NCI-H510A treated with DMSO at 0.1 percent for 48 hours (cell line): ENCODE measurements at places on chromosomes 7 and 10.

DNA sequence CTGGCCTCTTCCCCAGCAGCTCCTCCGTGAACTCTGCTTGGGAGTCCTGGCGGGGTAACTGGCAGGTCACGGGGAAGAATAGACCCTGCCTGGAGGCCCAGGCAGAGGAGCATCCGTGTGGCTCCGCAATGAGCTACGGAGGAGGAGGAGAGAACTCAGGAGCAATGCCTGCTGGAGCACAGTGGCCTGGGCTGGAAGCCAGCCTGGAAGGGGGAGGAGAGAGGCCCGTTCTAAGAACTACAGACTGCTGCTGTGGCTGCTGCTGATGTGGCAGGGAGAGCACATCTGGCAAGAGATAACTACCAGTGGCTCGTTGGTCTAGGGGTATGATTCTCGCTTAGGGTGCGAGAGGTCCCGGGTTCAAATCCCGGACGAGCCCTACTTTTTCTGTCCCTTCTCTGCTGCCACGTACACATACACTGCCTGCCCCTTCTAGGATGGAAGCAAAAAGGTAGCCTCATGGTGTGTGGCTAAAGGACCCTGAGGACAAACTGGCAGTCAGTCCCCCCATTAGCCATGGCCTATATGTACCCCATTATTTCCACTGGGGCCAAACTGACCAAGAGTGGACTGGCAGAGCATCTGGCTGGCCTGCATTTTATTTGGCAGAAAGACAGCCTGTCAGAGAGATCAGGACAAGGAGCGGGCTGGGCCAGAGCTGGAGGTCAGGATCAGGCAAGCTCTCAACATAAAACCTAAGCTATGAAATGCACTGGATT is 7.7 kb upstream of the OPN1SW start:
- no peak for DNase-seq

DNA sequence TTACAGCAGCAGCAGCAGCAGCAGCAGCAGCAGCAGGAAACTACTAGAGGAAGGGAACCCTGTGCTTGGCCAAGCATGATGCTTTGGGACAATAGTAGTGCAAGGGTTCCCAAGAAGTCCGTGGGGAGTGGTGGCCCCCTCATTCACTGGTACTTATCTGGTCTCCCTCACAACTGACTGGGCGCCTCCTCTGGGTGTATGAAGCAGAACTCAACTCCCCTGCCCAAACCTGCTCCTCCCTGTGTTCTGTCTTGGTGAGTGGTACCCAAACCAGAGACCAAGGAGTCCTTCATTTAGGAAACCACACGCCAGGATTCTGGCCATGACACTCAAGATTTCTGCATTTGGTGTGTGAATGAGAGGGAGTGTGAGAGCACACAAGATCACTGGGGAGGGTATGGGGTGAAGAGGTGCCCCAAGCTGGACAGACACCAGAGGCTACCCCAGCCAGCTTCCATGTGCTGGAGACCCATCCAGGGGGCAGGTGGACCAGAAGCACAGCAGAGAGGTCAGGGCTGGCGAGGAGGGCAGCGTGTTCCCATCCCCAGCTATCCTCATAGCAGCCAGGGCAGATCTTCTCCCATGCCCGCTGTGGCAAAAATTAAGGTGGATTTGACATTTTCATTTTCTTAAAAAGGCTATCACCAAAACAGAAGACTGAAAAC is 10.6 kb upstream of the ZNF777 start:
- no peak for DNase-seq

DNA sequence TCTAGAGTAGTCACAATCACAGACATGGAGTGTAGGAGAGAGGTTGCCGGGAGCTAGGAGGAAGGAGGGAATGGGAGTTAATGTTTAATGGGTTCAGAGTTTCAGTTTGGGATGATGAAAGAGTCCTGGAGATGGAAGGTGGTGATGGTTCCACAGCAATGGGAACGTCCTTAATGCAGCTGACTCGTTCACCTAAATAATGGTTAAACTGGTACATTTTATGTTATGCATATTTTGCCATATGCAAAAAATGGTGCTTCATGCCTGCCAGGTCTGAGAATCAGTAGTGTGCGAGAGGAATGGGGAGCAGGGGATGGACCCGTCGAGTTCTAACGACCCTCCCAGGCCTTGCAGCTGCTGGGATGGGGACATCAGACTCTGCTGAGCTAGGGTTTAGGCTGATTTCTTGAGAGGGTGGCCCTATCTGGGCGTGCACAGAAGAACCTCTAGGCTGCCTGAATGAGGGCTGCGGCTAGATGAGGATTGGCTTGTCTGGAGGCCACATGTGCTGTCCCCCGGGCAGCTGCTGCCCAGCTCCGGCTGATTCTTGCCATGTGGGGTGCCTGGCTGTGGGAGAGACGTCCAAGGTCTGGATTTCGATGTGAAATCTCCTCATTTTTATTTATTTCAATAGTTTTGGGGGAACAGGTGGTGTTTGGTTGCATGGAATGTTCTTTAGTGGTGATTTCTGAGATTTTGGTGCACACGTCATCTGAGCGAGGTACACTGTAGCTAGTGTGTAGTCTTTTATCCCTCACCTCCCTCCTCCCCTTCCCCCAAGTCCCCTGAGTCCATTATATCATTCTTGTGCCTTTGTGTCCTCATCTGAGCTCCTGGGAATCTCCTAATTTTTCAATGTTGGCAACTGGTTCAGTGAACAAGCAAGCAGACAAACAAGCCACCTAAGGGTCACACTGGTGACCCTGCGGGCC is 116.0 kb downstream of the GRK5 start:
- no peak for DNase-seq

- DNase-seq = no peak
Measured at GRCh38 chr10:123069246-123069986, 60.6 kb downstream of the ACADSB start.

DNA sequence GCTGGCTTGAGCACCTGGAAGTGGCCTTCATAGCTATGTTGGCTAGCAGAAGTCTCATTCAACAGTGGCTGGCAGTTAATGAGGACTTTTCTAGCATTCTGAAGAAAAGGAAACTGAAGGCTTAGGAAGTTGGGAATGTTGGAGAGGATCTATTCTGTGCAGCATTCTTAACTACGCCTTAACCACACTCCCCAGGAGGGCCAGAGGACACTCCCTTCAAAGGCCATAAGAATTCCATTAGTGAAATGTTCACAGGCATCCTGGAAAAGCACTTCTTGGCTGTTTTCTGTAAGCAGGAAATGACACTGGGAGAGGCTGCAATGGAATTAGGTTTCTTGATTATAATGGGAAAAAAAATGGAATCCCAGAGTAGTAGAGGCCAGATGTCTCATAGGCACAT is 188.9 kb downstream of the ARHGAP12 start:
- DNase-seq = no peak

GRCh38 chr10:29555746-29556481 is 78.9 kb downstream of the SVIL start:
- DNase-seq = no peak

GRCh38 chr10:126598009-126598408 is 72.5 kb downstream of the C10orf90 start:
- peak; percentile 35 for DNase-seq

DNA sequence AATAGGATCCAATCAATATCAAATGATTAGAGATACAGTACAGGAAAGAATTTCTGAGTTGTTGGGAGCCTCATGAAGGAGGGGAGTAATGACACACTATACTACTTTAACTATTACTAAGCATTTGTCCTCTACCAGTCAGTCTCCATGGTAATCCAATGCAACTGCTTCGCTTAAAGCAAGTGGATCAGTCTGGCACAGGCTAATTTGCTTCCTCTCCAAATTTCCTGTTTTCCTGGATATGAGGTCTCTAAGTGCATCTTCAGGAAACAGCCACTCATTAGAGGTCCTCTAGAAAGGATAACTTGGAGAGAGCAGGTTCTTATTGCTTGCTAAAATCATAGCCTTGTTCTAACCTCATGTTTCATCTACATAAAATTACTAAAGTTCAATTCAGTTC is 8.4 kb upstream of the SEPTIN7 start:
- no peak for DNase-seq

DNA sequence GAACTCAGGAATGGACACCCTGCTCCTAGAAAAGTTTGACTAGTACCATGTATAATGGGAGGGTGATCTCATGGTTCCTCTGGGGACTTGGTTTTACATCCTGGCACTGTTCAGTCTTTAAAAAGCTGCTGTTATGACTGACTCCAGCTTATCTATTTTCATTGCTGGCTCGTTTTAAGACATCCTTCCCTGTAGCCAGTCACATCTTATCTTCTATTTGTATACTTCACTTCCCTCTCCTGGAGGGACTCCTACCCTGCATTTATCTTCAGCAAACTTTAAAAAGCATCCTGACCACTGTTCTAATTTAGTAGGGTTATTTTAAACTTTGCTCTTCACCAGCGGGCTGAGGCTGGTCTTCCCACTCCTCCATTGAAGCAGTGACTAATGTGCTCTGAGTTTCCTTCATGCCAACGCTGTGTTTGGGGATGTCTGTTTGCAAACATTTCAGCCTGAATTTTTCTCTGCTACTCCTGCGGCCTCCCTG is 72.9 kb upstream of the ARMC3 start:
- no peak for DNase-seq

DNA sequence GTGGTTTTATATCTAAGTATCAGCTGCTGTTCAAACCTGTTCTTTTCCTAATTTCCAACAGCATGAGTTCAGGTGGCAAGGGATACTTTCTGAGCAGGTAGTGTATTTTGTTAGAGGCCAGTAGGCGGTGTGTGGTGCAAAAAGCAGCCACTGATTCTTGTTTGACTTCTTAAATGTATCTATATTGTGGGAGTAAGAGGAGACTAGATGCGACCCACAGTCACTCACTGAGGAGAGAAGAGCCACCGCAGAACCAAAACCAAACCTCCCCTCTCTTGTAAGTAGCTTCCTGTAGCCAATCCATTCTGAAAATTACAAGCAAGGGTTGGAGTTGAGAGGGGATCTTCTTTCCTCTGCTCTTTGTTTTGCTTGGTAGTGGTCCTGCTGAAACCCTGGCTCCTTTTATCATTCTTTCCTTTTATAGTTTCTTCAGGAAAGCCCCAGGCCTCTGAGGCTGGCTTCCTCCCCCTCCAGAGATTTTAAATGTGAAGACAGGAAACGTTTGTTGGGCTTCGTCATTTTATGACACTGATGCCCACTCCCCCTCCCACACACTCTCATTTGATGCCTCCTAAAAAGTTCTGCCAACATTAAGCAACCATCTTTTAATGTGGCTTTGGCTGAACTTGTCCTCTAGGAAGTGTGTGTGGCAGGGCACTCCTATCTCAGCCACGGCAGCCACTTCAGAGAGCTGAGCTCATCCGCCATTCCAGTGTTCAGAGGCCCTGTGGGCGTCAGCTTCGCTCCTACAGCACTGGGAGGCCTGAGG is 566.0 kb downstream of the SUGCT start:
- DNase-seq = no peak

GRCh38 chr7:146772601-146773000 is 656.0 kb downstream of the CNTNAP2 start:
- DNase-seq = no peak

GRCh38 chr7:29798422-29798821 is 7.9 kb upstream of the WIPF3 start:
- DNase-seq = no peak

DNA sequence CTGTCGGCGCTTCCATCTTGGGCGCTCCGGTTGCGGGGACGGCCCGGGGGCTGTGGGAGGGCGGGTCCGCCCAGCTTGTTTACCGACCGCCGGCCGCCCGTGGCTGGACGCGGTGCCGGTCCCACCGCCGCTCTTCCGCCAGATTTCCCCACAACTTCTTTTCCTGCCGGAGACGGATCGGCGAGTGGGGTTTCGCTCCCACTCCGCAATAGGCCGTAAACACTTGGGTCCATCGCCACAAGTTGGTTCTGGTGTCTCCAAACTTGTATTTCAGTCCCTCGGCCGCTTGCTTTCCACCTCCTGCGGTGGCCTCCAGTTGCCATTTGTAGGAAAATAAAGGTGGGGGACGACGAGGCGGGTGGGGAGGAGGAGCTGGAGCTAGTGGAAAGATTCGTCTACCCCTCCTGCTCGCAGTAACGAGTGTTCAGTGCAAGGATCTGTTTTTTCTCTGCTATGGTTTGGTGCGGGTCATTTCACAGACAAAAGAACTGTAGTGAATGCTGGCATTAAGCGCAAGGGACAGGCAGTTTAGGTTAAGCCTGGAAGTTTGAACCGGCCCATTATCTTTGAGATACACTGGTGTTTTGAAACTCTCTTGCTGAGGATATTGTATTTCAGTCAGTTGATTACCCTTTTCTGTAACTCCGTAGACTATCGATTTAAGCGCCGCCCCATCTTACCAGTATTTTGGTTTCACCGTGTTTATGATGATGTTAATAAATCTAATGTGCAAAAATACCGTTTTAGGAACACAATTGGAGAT is 24.3 kb upstream of the ZRANB1 start:
- peak; percentile 53 for DNase-seq

DNA sequence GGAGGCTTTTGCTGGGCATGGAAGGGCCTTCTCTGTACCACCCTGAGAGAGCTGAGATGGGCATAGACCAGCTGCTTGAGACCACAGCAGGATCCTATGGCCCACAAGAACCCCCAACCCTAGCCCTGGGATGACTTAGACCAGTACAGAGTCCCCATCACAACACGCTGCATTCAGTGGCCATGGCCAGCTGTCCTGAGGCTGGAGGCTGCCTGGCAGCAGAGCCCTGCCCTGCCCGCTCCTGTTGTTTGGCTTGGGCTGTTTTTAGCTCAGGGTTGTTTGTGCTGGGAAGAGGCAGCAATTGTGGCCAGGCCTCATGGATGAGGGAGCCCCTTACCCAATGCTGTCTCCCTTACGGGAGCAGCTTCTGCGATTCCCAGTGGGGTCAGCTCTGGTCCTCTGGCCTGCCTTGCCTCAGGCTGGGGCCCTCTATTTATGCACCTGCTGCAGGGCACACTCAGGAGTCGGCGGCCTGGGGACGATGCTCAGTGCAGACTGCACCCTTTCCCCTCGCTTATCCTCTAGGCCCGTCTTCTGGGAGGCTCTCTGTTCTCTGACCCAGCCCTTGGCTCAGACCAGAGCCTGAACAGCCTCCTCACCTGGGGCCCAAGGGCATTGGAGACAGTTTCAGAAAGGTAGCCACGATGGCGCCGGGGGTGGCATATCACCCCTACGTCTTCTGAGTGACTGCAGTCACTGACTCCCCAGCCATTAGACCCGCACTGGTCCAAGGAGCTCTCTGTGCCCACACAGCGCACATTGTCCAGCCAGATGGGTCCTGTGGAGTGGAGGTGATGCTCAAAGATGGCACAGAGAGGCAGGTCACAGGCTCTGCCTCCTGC is 6.3 kb downstream of the LOXL4 start:
- no peak for DNase-seq

DNA sequence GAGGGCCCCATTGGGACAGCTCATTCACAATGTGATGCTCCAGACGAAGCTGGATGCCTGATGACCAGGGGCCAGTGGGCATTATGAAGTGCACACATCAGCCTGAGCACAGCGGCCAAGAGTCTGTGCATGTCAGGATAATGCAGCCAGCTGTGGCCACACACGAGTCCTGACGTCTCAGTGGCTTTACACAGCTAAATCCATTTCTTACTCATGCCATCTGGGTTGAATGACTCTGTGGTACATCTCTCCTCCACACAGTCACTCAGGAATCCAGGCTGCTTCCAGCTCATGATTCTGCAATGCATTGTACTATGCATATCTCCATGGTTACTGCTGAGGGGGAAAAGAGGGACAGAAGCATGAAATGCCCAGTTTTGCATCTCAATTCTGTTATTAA is 123.6 kb downstream of the PRLHR start:
- DNase-seq = no peak
